ENCODE measurements at places on chromosomes 7 and 10.
A peak's percentile ranks its signal among the peaks of the same experiment; 100 is the strongest.

GRCh38 chr10:102007796-102008195 is 48.2 kb downstream of the ARMH3 start:
- DNase-seq, result no peak

DNA sequence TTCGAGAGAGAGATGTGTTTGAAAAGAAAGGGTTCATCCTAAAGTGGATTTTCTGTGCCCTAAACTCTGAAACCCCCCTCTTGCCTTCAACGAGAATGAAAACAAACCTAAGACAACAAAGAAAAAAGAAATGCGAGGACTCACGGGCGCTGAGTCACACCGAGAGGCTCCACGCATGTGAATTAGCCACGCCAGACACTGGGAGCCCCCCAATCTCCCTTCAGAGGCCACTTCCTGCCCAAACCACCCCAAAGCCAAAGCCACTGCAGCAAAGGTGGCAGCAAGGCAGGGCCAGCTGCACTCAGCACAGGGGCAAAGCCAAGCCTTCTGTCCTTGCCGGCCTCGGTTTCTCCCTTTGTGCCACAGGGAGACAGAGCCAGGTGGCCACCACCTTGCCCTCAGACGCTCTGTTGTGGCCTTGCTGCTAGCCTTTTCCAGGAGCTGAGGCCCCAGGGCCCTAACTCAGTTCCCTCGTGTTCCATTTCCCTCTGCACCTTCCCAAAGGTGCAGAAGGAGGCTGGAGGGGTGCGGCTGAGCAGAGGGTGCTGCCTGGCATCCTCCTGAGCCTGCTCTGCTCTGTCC is 93.3 kb downstream of the FAM53B start:
- DNase-seq, result no peak

DNA sequence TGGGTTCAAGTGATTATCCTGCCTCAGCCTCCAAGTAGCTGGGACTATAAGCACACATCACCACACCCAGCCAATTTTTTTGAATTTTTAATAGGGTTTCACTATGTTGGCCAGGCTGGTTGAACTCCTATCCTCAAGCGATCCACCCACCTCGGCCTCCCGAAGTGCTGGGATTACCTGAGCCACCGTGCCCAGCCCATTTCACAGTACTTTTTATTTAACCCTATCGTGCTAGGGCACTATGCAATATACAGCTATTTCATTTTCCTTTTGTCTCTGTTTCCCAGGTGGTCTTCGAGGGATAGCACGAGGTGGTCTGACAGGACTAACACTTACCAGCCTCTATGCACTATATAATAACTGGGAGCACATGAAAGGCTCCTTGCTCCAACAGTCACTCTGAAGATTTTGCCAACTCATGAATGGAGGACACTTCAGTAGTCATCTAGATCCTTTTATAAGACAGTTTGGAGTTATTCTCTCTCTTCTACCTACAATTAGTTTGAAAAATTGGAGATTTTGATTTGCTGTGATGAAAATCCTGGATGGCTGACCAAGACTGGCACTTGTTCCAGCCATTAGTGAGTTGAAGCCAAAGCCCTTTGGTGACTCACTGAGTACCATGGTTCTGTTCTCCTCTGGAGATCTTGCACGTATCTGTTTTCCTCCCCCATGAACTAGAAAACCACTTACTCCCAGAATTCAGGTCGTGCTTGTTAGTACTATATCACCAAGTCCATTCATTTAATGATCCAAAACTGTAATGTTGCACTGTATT is 27.3 kb downstream of the NCOA4 start:
- no peak for DNase-seq

- no peak for DNase-seq
Measured at GRCh38 chr10:101311185-101312066, 42.5 kb upstream of the BTRC start.

GRCh38 chr7:128938544-128939074 is 882 bp downstream of the IRF5 start:
- DNase-seq, result no peak

- no peak for DNase-seq
Measured at GRCh38 chr10:13382703-13383398, 34.8 kb upstream of the SEPHS1 start.

- no peak for DNase-seq
Measured at GRCh38 chr10:79089632-79090031, 20.9 kb downstream of the ZMIZ1 start.

DNA sequence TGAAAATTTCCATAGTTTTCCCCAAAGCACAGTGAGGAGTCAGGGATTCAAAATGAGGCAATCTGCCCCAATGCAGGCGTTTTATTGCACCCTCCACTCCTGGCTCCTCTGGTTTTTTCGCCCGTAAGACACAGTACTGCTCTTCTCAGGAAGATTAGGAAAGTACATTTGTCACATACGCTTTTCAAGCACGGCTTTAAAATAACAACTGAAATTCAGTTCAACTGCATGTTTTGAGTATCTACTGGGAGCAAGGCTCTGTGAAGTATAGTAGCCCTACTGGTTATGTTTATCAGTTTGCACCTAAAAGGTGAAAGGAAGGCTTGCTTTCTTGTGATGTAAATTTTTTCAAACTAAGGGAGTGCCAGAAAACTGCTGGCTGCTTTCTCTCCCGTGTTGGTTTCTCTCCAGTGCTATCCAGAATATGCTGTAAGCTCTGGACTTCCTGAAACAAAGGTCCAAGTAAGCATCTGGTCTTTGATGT is 1.9 kb upstream of the SGMS1 start:
- peak; percentile 24 for DNase-seq

- no peak for DNase-seq
Measured at GRCh38 chr10:97228130-97228774, 42.5 kb upstream of the SLIT1 start.

GRCh38 chr10:118256825-118257570 is 85.1 kb downstream of the FAM204A start:
- no peak for DNase-seq

GRCh38 chr7:81298951-81299666 is 380.3 kb upstream of the SEMA3C start:
- DNase-seq, result peak; percentile 76

- no peak for DNase-seq
Measured at GRCh38 chr10:113458944-113459343, 93.9 kb upstream of the HABP2 start.

GRCh38 chr10:18610517-18610916 is 40.9 kb downstream of the NSUN6 start:
- DNase-seq, result peak; percentile 55

- no peak for DNase-seq
Measured at GRCh38 chr10:52949899-52950298, 177.3 kb upstream of the MBL2 start.

- DNase-seq, result no peak
Measured at GRCh38 chr7:48441848-48442492, 270.7 kb downstream of the ABCA13 start.

DNA sequence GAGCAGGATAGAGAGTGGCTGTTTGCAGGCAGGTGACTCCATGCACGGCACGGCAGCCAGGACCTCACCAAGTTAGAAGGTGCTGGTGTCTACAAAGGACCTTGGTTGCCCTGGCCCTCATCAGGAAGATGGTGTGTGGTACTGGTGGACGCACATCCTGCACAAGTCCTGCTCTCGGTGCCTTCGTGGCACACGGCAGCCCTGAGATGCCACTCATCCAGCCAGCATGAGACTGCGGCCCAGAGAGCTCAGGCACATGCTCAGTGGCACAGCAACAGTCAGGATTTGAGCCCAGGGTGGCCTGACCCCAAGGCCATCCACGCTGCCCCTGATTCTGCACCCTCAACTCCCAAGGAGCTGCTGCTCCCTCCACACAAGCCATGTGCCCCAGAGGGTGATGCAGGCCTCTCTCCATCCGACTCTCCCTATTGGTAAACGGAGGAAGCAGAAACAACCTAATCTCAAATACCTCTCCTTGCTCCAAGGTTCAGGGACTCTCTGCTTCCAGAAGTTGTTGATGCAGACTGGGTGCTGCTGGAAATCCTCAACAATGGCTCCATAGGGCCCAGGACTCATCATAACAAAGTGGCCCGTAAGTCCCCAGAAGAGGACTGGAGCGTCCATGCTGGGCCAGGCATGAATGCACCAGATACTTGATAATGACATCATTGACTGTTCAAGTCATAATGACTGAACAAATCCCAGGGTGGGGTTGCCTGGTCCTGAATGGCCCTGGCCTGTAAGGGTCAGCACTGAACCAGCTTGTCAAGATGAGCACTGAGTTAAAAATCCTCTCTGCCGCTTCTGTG is 93.6 kb downstream of the ARHGAP22 start:
- DNase-seq, result no peak

DNA sequence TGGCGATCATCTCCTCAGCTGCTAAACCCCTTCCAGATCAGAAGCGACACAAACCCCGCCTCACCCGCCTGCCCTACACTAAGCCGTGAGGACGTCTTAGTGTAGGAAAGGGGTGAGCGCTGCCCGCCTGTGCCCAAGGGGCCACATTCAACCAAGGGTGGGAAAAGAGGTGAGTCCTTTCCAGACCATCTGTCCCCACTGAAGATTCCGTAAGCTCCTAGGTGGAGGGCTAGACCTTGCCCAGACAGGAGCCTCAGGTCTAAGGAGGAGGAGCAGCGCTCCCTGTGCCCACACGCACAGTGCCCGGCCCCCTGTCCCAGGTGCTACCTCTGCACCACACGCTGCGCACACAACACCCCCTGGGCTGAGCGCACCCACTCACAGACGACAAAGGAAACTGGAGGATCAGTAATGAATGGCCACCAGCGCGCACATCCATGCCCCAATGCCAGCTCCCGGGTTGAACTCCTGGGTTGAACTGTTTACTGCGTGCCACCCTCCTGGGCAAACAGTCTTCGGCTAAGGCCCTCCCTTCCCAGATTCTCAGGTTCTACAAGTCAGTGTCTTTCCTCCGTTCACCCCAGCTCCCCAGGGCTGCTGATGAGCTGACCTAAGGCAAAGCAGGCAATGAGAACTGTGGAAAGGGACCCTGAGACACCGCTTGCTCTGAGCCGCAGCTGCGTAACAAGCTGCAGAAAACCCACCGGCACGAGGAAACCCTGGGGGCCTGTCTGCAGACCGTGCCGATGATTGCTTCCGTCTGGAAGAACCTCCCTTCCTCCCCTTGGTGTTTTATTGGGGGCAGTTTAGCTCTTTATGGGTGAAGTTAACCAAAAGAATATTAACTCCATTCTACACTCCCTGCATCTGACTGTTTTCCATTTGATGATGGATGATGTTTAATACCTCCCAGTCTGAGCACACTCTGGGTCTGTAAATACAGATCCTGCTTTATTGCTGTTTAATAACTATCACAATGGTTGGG is 185.9 kb downstream of the MAD1L1 start:
- DNase-seq, result no peak

Measured in AG08396 (cell line).